ENCODE measurements at places on chromosomes 12 and 14.

- no peak for DNase-seq
Measured at GRCh38 chr12:28955931-28956330, 193.1 kb upstream of the FAR2 start.

DNA sequence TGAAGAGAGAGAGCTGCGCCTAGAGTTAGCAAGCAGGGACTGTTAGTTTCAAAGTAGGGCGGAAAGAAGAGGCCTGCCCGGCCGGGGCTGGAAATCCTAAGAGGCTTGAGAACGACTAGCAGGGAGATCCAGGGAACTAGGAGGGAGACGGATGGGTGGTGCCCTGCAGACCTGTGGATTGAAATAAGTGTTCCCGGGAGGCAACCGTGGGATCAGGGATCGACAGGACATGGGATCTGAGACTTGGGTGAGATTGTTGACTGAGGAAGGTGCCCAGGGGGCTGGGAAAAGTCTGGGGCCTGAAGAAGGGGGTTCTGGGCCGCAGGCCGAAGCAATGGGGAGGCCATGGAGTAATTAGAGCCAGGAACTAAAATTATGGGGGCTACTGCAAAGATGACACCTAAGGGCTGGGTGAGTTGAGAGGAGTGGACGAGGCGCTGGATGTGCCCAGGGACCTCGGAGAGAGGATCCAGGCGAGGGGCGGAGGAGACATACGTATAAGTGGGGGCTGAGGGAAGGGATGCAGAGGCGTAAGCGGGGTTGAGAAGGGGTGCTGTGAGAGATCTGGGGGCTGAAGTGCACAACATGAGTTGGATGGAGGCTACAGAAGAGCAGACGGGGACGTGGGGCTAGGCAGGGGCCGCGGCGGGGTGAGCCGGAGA, 635 bp downstream of the LTA4H start:
- no peak for DNase-seq

GRCh38 chr12:30169839-30170591, 386.3 kb upstream of the TMTC1 start:
- DNase-seq = no peak

- DNase-seq = no peak
Measured at GRCh38 chr12:106139422-106140171, 843 bp upstream of the NUAK1 start.

DNA sequence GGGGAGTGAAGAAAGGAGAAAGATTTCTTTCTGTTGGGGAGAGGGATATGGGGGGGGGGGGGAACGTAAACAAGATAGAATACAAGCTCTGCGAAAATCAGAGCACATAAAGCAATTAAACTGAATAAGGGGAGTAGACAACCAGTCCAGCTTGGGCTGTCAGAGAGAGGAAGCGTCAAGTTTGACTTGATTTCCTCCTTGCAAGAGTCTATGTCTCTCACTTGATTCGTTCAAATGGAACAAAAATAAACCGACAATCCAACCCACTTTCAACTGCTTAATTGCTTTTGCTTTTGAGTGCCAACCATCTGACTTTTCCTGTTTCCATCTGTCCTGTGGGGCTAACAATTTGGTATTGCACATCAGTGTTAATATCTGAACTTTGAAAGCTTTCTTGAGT, 942 bp downstream of the SYT1 start:
- peak; percentile 47 for DNase-seq

DNA sequence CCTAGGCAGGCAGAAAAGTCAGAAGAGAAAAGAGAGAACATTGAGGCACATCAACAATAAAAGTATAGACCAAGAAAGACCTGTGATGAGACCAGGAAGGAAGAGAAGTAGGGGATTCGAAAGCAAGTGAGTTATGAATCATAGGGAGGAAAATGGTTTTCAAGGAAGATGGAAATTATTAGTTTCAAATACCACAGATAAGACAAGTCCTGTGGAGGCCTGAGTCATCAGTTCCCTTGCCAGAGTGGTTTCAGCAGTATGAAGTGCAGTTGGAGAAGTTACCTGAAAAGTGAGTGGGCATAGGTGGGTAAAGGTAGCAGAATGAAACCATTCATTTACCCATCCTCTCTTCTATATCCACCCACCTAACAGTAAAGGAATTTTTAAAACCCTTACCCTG, 25.2 kb upstream of the TSPAN8 start:
- no peak for DNase-seq

DNA sequence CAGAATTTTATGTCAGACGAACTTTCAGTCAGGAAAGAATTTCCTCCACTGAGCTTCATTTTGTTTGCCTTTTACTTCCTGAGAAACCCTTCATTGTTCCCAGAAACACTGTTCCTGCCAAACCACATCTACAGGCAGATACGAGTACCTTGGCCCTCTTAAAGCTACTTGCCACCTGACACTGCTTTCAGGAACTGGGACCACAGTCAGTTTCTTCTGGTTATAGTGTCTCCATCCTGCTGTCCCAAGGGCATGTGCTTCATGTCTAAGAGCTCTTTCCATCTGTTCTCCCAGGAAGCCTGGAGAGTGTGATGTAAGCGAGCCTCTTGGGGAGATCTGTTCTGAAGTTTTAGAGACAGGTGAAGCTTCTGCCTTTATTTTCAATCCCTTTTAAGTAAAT, 161.7 kb upstream of the PLEKHA5 start:
- DNase-seq = no peak

GRCh38 chr12:91364471-91365184, 182.0 kb upstream of the DCN start:
- DNase-seq = no peak

DNA sequence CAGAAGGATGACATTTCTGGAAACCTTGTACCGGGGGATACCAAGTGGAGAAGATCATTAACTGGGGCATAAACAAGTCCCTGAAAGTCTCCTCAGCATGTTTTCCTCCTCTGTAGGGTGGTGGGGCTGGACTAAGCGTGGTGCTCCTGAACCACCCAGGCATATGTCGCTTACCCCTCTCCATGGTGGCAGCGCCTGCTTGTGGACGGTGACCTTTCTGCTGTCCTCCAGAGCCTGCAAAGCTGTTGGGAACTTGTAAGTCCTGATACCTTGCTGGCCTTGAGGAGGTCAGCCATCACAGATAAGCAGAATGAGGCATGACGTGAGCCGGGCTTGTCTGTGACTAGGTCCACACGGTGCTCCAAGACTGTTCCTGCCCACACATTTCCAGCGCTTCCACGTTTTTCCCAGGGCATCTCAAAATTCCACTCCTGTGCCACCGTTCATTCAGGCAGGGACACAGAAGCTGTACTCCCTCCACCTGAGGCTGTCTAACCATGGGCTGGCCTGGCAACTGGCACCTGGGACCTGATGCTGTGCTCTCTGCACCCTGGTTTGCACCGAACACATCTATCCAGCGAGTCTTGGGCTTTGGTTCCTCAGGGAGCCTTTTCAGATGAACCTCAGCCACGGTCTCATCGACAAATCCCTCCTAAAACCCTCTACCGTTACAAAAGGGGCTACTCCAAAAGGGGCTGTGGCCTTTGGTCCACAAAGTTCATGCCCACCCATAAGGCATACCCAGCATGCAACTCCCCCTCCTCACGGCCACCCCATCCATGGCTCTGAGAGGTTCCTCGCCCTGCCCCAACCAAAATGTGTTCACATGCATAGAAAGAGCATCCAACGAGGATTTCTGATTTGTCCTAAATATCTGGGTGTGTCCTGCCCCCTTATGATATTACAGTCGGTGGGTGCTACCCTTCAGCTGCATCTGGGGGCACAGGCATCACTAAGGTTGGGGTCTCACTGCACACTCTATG, 199.6 kb upstream of the DIO3 start:
- no peak for DNase-seq

- DNase-seq = no peak
Measured at GRCh38 chr14:95023115-95023514, 134.2 kb downstream of the DICER1 start.

DNA sequence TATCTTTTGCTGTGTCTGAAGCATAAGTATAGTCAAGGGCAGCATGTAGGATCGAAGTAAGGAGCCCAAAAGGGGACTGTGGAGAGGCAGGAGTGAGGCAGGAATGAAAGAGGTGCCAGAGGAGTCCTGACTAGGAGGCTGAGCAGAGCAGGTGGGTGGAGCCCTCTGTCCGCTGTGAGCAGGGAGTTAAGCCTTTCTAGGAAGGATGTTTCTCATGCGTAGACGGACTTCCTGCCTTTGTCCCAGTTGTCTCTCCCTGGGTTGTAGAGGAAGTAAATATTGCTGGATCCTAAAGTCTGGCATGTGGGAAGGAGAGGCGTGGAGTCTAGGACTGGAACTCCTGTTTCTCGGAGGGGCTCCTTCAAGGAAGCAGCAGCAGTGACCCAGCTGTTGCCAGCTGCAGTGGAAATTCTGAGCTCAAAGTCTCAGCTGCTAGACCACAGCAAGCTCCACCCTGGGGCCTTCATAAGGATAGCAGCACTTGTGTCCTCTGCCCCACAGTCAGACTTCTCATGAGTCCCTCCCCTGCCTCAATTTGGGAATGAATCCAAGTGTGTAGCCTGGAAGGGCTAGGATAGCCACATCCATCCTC, 44.0 kb downstream of the RBMS2 start:
- no peak for DNase-seq

DNA sequence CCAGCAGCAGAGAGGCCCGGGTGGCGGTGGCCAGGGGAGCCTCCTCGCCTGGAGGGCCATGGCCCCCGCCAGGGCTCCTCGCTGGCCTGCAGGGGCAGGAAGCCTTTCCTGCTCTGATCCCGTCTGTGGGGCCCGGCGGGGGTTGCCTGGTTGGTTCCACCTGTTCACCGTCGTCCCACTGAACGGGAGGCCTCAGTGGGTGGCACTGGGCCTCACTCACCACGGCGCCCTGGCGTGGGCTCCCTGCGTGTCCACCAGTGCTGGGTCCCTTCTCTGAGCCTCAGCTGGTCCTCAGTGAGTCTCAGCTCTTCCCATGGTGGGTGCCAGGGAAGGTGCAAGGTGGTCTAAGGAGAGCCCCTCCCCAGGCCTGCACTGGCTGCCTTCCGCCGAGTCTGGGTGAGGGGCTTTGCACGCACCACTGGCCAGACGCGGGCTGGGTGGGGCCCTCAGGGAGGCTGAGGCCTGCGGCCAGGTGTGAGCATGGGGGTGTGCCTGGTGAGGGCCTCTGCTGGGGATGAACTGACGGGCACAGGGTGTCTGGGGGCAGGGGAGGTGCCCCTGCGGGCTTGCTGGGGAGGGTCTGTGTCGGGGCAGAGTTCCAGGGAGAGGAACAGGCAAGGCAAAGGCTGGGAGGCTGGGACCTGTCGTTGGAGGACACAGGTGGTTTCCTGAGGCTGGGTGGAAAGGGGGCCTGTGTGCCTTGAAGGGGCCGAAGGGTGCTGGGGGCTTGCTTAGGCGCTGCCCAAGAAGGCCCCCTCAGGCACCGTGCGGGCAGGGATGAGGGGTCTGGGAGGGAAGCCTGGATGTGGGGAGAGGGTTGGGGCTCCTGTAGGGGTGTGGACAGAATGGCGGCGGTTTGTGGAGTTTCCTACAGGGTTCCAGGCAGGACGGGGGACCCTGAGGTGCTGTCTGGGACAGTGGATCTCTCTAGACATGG, 339.8 kb downstream of the TMEM121 start:
- no peak for DNase-seq

DNA sequence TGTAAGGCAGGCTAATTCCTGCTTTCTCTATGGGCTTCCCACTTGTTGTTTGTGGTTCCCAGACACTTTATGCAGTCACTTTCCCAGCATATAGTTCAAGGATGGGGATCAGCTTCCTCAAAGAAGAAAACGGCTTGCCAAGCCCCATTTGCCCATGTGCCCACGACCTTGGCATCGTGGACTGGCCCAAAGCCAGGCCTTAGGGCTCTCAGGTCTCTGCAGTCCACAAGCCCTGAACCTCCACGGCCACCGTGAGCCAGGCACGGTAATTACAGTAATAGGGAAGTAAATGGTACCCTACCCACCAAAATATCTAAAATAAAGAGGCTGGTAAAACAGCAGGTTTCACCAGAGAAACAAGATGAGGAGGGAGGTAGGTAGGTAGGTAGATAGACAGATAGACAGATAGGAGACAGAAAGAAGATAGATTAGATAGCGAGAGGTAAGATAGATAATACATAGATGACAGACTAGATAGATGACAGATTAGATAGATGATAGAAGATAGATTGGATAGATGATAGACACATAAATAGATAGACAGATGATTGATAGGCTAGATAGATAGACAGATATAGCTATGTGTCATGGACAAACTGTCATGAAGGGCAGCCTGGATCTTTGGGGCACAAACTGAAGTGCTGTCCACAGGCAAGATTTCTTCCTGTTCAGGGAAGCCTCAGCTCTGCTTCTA, 163.1 kb downstream of the SLC15A4 start:
- DNase-seq = no peak

- DNase-seq = no peak
Measured at GRCh38 chr12:75876832-75877762, 154.5 kb downstream of the PHLDA1 start.

GRCh38 chr14:34457186-34457585, 4.9 kb downstream of the SPTSSA start:
- no peak for DNase-seq

GRCh38 chr14:75615200-75615599, 36.8 kb downstream of the FLVCR2 start:
- no peak for DNase-seq

DNA sequence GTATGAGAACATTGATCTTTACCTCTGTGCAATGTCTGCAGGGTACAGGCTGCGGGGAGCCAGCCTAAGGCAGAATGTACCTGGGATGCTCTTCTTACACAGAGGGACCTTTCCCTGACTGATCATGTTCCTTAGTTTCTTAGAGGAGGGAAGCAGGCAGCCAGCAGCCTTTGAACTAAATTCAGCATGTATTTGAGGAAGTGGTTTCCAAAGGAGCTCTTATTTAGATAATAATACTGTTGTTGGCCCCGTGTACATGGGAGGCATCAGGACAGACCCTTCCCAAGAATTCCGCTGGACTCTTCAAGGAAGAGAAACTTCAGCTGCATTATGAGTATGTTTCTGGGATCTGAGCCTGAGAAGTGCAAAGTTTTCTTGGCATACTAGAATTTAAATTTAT, 98.8 kb downstream of the CCDC92 start:
- DNase-seq = no peak

DNA sequence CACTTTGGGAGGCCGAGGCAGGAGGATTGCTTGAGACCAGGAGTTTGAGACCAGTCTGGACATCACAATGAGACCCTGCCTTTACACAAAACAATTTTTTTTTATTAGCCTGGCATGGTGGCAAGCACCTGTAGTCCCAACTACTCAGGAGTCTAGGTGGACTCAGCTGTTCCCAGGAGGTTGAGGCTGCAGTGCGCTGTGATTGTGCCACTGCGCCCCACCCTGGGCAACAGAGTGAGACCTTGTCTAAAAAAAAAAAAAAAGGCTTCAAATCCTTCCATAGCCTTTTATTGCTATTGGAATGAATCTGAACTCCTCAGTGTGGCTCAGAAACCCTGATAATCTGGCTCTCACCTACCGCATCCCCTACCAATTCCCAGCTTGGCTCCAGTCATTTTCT, 26.1 kb downstream of the AK7 start:
- DNase-seq = no peak

GRCh38 chr14:99679996-99680395, 4.1 kb upstream of the CYP46A1 start:
- no peak for DNase-seq

- no peak for DNase-seq
Measured at GRCh38 chr14:96951511-96951910, 154.3 kb downstream of the VRK1 start.

- no peak for DNase-seq
Measured at GRCh38 chr14:65042296-65042695, 55.6 kb downstream of the FNTB start.
